ENCODE measurements at places on chromosomes 6 and 20.
A peak's percentile ranks its signal among the peaks of the same experiment; 100 is the strongest.

GRCh38 chr6:53912661-53913060 lies 117.9 kb downstream of the LRRC1 start:
- no peak for DNase-seq

DNA sequence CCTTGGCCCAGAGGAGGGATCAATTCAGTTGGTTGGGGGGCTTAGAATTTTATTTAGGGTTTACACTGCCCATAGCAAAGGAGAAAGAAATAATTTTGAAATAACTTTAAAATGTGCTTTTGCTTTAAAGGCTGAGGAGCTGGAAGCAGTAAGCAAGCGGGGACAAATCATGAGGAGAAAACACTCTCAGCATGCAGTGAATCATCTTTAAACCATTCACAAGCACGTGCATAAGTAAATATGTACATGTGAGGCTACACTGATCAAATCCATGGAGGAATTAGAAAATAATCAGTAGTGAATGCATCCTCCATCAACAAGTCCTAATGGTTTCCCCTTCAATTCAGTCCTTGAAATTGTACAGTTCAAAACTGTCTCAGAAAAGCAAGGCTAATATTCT lies 181.0 kb downstream of the MTFR2 start:
- no peak for DNase-seq

- no peak for DNase-seq
Measured at GRCh38 chr20:24160563-24161281, 172.1 kb upstream of the GGTLC1 start.

DNA sequence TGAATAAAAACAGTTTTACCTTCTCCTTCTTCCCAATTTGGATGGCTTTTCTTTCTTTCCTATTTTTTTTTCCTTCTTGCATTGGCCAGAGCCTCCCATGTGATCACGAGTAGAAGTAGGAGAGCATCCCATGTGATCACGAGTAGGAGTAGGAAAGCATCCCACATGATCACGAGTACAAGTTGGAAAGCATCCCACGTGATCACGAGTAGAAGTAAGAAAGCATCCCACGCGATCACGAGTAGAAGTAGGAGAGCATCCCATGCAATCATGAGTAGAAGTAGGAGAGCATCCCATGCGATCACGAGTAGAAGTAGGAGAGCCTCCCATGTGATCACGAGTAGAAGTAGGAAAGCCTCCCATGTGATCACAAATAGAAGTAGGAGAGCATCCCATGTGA lies 218.6 kb downstream of the DLL1 start:
- DNase-seq, result no peak

- DNase-seq, result no peak
Measured at GRCh38 chr6:157224178-157224950, 99.0 kb downstream of the TMEM242 start.

GRCh38 chr6:132746048-132746447 lies 11.7 kb downstream of the VNN2 start:
- no peak for DNase-seq

GRCh38 chr20:21027569-21027968 lies 78.6 kb downstream of the LINC00237 start:
- DNase-seq, result no peak

- DNase-seq, result no peak
Measured at GRCh38 chr6:120056085-120056484, 706.5 kb upstream of the MAN1A1 start.

DNA sequence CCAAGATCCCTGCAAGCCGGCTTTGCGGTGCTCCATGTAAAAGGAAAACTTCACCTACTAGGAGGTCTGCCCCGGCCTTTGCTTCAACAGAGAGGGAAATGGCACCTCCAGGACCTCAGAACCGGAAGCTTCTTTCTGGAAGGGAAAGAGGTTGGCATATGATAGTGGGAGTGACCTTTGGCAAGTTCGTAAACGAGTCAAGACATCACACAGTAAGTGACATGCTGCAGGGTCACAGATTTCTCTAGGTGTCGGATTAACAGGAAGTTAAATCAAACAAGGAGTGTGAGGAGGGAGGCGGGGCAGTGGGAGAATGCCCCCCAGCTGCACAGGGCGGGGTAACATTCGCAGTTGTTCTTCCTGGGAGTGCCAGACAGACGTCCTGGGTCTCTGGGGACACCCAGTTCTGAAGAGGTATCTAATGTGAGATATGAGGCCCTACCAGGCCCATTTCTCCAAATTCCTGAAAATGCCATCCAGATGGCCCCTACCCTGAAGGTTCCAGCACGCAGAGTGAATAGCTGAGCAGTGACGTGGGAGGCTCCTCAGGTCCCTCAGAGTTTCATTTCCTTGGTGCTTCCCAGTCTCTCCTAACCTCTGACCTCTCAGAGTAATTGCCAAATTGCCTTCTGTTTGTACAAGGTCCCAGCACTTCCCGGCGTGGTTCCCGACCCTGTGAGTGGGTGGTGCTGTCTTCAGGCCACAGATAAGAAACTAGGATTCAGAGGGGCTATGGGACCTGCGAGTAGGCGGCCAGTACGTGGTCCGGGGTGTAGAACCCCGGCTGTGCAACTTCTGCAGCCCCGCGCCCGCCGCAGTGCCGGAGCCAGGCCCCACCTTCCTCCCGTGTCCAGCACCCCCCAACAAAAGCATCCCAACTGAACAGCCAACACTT lies 1.9 kb downstream of the RRBP1 start:
- no peak for DNase-seq

DNA sequence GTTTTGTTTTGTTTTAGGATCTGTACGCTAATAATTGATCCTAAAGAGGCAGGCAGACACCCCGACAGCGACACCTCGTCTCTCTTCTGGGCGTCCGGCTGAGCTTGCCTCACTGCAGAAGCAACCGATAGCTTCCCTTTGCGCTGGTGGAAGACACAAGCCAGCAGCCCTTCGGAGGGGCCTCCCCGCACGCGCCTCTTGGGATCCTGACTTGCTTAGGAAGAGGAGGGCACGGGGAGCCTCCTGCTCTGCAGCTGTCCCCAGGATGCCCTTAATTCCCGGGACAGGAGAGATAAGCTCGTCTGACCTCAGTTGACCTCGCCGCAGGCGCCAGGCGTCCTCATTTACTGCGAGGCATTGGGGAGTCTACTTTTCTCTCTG lies 94.0 kb downstream of the CD83 start:
- DNase-seq, result no peak

DNA sequence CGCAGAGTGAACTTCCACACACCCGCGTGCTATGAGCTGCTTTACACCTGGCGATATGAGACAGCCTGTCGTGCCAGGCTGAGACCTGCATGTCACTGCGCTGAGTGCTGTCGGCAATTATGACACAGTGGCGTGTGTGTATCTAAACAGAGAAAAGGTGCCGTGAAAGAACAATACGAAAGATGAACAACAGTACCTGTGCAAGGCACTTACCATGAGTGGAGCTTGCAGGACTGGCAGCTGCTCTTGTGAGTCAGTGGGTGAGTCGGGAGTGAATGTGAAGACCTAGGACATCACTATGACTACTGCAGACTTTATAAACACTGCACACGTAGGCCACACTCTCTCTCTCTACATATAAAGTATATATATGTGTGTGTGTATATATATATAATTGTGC lies 68.5 kb upstream of the DUSP22 start:
- DNase-seq, result no peak

- DNase-seq, result no peak
Measured at GRCh38 chr6:158912655-158913054, 87.3 kb downstream of the RSPH3 start.

DNA sequence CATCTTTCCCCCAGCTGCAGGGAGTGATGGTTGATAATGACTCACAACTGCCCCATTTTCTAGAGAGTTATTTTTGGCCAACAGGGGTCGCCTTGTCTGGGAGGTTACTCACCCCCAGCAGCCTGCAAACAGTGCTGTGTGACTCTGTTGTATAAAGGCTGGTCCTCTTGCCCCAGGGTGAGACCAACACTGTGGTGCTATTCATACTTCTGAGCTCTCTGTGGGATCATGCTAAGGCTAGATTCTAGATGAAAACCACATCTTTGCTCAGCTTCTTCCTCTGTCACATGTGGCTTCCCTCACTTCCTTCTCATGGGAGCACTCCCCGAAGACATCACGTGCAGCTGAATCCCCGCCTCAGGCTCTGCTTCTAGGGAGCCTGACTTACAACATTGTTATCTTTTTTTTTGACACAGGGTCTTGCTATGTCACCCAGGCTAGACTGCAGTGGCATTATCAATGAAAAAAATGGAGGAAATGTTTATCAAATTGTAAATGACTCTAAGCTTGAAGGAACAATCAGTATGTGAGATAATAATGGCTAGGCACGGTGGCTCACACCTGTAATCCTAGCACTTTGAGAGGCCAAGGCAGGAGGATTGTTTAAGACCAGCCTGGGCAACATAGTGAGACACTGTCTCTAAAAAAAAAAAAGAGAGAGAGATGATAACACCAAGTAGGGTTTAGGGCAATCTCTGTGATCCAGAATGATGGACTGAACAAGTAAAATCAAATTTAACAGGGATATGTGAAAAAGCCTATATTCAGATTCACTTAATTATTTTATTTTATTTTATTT lies 55.7 kb upstream of the SLC23A2 start:
- DNase-seq, result peak; percentile 43

DNA sequence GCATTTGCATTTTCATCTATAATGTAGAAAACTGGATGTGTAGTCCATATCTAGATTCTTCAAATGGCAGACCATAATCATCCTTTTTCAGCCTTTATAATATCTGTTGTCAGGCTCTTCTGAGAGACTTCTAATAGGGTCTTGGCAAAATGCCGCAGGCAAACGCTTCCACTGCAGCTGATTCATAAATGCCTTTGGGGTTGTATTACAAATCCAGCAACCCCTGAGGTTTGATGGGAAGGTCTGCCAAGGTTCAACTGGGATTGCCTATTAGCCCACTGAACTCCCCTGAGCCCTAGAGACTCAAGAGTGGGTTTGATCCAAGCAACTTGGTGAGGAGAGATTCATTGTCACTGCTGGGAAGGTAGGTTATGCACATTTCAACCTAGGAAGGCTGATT lies 365.2 kb upstream of the POU3F2 start:
- DNase-seq, result no peak

- no peak for DNase-seq
Measured at GRCh38 chr20:53922901-53923314, 147.5 kb downstream of the BCAS1 start.

DNA sequence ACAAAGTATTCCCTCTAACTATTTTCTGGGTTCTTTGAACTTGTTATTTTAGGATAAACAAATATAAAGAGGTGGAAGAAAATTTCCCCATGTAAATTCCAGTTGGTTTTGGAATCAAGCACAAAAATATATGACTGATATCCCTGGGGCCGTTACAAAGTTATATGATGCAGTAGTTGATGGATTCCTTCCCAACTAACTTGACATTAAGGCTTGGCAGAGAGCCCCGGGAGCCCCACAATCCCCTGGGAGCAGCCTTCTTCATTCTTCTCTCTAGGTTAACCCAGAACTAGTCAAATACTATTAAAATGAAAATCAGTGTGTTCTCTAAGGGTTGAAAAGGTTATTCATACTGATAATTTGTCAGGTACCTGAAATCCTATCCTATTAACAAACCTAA lies 508.9 kb upstream of the SOX4 start:
- no peak for DNase-seq

GRCh38 chr6:16836144-16836981 lies 75.1 kb upstream of the ATXN1 start:
- no peak for DNase-seq

GRCh38 chr6:1153696-1154245 lies 158.1 kb upstream of the FOXQ1 start:
- no peak for DNase-seq

GRCh38 chr6:63677282-63677681 lies 41.7 kb downstream of the PHF3 start:
- no peak for DNase-seq

- DNase-seq, result no peak
Measured at GRCh38 chr20:51350941-51351631, 191.4 kb downstream of the NFATC2 start.

- DNase-seq, result no peak
Measured at GRCh38 chr6:38476888-38477287, 162.8 kb downstream of the BTBD9 start.

DNA sequence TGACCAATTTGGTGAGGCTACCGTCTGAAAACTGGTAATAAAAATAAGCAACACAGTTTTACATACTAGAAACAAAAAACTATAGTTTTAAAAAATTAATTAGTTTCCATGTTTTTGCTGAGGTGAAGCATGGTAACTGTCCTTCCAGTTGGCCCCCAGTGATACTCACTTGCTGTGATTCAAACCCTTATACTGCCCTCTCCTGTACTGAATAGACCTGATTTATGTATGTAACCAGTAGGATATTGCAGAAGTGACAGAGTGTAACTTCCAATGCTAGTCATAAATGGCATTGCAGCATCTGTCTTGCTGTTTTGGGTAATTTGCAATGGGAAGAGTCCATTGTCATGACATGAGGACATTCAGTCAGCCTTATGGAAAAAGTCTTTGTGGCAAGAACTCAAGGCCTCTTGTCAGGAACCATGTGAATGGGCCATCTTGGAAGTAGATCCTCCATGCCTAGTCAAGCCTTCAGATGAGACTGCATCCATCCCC lies 8.9 kb upstream of the CHD6 start:
- no peak for DNase-seq

DNA sequence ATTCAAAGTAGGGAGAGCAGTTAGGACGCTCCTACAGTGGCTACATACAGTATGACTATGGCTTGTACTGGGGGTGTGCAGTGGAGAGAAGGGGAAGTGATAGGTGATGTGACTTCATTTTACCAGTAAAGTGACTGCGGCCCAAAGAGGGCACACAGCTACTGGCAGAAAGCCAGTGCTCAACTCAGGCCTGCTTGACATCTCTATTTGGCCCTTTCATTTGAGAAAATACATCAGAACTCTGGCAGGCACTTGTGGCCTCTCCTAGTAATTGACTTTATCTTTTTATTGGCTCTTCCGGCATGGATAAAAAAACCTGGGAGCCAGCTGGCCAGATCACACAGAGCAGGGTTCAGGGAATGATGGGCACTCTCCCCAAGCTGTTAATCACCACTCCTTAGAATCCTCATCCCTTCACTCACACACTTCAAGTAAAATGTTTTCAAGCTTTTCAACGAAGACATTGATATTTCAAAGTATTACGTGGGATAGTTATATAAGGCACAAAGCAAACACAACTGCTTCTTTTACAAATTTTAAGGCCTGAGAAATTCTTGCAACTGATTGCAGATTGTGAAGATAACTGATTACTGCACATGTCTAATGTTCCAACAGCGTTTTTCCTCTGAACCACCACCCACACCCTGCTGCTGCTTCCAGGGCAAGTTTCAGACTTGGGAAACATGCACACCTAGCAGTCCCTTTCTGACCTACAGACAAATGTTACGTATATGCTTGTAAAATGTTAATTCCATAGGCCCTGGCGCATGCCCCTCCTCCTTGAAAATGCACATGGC lies 73.5 kb downstream of the TNFRSF21 start:
- DNase-seq, result no peak

GRCh38 chr6:27213544-27214125 lies 33.9 kb upstream of the PRSS16 start:
- DNase-seq, result no peak

DNA sequence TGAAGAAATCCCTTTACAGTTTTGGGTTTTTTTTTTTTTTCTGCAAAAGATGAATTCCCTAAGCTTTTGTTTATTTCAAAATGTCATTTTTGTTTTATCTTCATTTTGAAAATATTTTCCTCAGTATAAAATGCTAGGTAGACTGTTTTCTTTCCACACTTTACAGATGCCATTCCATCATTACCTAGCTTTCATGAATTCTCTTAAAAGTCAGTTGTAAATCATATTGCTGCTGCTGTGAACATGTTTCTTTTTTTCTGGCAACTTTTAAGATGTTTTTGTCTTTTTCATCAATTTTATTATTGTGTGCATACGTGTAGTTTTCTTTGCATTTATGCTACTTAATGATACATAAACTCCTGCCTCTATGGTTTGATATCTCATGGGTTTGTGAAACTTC lies 168.3 kb downstream of the FAXC start:
- DNase-seq, result no peak

All from activated CD4-positive, CD25-positive, alpha-beta regulatory T cell treated with anti-CD3 and anti-CD28 coated beads, Interleukin-2, amount 50 U/mL, for 16 hours (primary cell).